ENCODE measurements at places on chromosomes 11 and 22.

- DNase-seq = no peak
These were observed 7.8 kb downstream of the EMID1 start for GRCh38 chr22:29213493-29213892.

GRCh38 chr22:42639541-42640241 lies 710 bp downstream of the ATP5MGL start:
- no peak for DNase-seq

GRCh38 chr11:69211540-69211919 lies 55.8 kb downstream of the SMIM38 start:
- no peak for DNase-seq

- DNase-seq = no peak
These were observed 147.9 kb downstream of the ATG16L2 start for GRCh38 chr11:72962084-72962483.

- no peak for DNase-seq
These were observed 5.1 kb upstream of the MYRF start for GRCh38 chr11:61747192-61747966.

GRCh38 chr11:102927624-102927990 lies 27.9 kb downstream of the MMP13 start:
- no peak for DNase-seq

GRCh38 chr11:92596596-92597317 lies 372.1 kb downstream of the FAT3 start:
- no peak for DNase-seq

DNA sequence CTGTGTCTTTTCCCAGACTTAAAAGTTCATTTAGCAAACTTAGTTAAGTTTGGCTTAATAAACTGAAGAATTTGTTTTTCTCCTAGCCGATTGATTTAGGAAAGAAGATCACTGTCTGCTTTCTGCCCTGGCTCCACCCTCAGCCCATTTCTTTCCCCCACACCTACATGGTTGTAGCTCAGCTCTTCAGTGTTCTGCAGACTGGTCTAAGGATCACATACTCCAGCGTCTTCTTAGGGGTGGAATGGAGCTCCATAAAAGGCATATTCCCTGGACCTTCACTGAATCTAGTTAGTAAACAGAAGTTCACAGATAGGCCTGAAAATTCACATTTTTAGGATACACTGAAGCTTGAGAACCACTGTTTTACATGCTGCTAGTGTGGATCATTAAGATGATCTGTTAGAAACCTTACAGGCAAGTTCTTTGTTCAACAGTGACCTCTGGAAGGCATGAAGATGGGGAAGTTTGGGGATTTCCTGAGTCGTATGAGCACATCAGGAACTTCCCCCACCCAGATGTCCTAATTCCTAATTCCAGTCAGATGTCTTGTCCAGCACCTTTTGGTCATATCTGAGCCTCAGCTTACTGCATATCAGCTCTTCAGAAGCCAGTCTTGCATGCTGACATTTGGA lies 16.8 kb downstream of the PIWIL4 start:
- DNase-seq = no peak

GRCh38 chr11:61775606-61776554 lies 16.5 kb downstream of the TMEM258 start:
- DNase-seq = no peak

- DNase-seq = no peak
These were observed 25.9 kb downstream of the RAB6A start for GRCh38 chr11:73734993-73735392.

GRCh38 chr22:30877662-30878515 lies 90.7 kb downstream of the MORC2 start:
- no peak for DNase-seq

GRCh38 chr11:72828692-72829101 lies 14.5 kb downstream of the ATG16L2 start:
- no peak for DNase-seq

GRCh38 chr22:38754751-38755154 lies 1.0 kb downstream of the SUN2 start:
- DNase-seq = no peak

DNA sequence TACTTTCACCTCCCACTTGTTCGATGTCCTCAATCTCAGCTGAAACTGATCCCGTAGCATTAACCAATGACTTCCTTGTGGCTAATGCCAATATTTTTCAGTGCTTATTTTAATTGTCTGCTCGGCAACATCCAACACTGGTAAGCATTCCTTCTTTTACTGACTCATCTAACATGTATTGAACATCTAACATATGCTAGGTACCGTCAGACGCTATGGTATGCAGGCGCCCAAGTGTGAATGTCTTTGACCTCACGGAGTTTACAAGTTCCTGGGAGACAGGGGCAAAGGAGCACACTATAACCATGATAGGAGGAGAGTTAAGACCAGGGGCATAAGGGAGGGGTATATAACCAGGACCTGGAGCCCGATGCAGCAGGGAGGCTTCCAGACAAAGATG lies 1.7 kb downstream of the BRMS1 start:
- DNase-seq = no peak

- no peak for DNase-seq
These were observed 576 bp upstream of the SC5D start for GRCh38 chr11:121291896-121292494.

GRCh38 chr11:68661014-68661413 lies 23.3 kb upstream of the GAL start:
- DNase-seq = no peak

- no peak for DNase-seq
These were observed 37.3 kb downstream of the C11orf96 start for GRCh38 chr11:43979571-43980219.

DNA sequence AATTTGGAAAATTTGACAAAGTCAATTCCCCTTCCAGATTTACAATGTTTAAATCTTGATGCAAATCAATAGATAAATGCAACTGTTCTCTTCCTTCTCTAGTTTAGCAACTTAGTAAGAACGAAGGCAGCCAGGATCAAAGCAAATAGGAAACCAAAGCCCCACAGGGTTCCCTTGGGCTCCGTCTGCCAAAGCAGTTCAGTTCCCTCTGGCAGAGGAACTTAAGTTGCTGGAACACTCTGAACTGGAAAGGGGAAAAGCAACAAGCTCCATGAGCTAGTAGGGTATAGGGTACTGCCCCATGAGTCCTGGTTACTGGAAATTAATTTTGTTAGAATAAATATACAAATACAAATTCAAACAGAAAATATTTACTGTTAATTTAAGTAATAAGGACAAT lies 91.3 kb downstream of the RELT start:
- DNase-seq = no peak

GRCh38 chr11:73547706-73548595 lies 50.0 kb downstream of the FAM168A start:
- no peak for DNase-seq

- no peak for DNase-seq
These were observed 44.4 kb upstream of the MYEOV start for GRCh38 chr11:69249311-69250185.

- no peak for DNase-seq
These were observed 150.3 kb downstream of the LRRC4C start for GRCh38 chr11:41309111-41309522.

DNA sequence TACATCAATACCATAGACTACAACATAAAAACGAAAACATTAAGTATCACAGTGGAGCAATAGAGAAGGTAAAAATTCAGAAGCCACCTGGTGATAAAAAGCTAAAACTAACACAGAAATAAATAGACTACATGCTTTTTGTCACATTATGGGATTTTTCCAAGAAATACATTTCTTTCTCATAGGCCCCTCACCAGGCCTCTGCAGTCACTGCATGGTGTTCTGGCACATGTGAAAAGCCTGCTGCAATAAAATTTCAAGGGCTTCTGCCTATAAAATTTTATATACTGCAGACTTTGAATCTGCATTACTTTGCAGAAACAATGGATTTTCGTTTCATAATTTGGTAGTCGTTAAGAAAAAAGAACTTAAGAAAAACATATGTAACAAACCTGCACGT lies 655.5 kb downstream of the CNTN5 start:
- no peak for DNase-seq

DNA sequence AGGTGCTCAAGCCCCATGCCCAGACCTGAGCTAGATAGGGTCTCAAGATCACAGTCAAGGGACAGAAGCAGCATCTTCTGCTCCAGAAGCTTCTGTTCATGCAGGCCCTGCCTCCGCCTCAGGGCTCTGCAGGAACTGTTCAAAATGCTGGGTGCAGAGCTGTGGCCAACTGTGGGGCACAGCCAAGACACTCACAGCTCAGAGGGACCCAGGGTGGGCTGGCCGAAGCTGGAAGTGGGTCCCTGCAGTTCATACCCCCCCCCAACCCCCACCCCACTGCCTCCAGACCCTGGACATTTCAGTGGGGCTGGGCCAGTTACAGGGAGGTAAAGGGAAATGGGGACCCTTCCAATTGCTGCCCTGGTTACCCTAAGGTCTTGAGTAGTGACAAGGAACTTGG lies 129.0 kb downstream of the CRYBB2 start:
- no peak for DNase-seq

DNA sequence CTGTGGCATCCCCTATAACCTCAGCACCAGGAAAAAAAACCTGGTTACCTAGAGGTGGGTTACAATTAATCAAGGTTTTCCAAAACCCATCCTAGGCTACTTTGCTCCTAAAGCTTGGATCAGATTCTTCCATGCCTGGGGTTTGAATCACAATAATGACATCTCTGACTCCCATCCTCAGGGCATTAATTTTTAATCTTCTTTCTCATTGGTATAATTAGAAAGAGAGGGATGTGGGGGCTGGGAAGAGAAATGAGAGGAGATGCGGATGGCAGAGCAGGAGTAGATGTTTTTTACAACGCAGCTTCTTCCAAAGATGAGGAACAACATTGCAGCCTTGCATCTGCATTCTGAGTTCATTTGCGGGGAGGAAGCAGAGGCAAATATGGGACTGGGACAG lies 117.2 kb upstream of the E2F8 start:
- DNase-seq = no peak

- no peak for DNase-seq
These were observed 14.0 kb upstream of the NRIP3 start for GRCh38 chr11:9017773-9018172.

DNA sequence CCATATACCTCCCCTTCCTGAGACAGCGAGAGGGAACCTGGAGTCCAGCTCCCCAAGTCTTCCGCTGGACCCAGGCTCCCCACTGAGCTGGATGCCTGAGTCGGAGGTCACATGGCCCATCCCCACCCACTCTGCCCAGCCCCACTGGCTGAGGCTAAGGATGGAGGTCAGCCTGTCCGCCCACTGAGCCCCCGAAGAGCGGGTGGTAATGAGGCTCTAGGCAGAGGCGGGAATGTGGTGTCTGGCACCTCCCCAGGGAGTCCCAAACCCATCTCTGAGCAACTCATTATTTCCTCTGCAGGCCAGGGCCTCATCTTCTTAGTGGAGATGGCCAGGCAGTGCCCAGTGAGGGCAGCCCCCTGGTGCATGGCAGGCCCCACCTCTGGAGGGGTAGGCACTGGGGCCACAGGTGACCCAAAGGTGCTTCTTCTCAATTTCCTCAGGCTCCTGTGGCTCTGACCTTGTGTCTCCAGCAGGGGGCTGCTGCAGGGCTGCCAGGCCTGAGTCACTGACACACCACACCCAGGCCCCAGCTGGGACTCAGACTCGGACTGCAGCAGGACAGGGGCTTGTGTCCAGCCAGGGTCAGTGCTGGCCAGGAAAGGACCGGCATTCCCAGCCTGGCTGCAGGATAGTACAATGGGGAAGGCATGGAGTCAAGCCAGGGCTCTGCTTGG lies 10.2 kb upstream of the PDE2A start:
- DNase-seq = no peak

DNA sequence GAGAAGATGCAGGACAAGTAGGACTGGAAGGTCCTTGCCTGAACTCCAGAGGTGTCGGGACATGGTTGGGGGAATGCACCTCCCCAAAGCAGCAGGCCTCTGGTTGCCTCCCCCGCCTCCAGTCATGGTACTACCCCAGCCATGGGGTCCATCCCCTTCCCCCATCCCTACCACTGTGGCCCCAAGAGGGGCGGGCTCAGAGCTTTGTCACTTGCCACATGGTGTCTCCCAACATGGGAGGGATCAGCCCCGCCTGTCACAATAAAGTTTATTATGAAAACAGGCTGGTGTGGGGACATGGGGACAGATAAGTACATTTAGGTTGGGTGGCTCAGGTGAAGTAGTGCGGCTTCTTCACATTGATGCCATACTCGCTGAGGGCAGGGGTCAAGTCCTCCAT lies 1.4 kb downstream of the TAF10 start:
- no peak for DNase-seq

DNA sequence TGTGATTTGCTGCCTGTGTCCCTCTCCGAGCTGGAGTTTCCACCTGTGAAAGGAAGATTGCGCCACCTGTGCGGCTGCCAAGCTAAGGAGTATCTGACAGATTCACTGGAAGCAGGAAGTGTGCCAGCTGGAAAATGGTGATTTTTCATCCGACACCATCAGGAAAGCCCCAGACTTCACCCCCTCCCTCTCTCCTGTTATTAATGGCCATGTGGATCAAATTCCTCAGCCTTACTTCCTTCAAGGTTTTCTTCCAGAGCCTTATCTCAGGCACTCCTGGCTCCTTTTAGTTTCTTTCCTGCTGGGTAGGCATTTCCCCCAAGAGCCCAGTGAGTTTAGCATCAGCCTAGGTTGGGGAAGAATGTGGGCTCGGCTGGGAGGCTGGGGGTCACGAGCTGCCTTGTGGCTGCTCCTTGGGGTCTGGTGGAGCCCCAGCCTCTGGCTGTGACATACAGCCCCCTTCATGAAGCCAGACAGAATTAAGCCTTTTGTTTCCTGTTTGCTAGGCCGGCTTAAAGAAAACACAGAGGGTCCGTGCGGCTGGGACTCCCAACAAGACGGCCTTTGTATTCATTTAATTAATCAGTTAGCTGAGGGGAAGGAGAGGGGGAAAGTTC lies 37.1 kb downstream of the PKNOX2 start:
- DNase-seq = no peak

GRCh38 chr11:35365961-35366360 lies 53.4 kb downstream of the SLC1A2 start:
- DNase-seq = no peak

GRCh38 chr22:42294034-42294985 lies 23.9 kb upstream of the TCF20 start:
- no peak for DNase-seq

DNA sequence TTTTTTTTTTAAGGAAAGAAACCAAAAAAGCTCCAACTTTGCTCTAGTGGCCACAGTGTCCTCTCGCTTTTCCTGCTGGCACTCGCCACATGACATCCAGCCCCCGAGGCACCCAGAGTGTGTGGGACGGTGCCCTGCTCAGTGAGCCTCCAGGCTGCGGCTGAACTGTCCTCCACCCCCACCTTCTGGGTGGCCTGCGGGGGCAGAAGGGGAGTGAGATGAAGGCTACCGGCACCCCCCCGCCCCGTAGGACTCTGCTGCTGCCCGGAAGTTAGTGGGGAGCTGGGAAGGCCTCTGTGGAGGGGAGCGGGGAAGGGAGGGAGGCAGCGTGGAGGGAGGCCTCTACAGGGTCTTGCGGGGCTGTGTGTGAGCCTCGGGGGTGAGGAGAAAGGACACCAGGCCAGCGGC lies 264.4 kb downstream of the CTTN start:
- no peak for DNase-seq

- DNase-seq = no peak
These were observed 80.8 kb downstream of the PIWIL4 start for GRCh38 chr11:94647926-94648325.

- no peak for DNase-seq
These were observed 532.1 kb downstream of the BUD13 start for GRCh38 chr11:116240710-116241109.

All from stimulated activated CD4-positive, alpha-beta T cell treated with anti-CD3 and anti-CD28 coated beads, Interleukin-1b, Interleukin-23, amount 100 ng/mL, for 1 hour (primary cell).